ENCODE measurements at places on chromosomes 2 and 18.

DNA sequence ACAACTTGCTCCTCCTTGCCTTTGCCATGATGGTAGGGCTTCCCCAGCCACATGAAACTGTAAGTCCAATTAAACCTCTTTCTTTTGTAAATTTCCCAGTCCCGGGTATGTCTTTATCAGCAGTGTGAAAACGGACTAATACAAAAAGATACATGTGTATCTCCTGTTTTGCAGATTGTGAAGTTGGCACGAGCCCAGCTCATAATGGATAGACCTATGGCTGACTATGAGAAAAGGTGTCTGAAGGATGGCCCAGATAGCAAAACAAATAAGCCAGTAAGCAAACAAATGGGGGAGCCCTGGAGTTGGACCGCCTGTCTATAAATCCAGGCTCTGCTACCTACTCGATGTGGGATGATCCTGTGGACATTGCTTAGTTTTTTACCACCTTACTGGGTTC is 15.5 kb upstream of the PRKCE start:
- no peak for DNase-seq

- no peak for DNase-seq
These were observed 76.2 kb upstream of the ZNF532 start for GRCh38 chr18:58788470-58788869.

- no peak for DNase-seq
These were observed 321.8 kb downstream of the ZEB2 start for GRCh38 chr2:144198116-144198515.

DNA sequence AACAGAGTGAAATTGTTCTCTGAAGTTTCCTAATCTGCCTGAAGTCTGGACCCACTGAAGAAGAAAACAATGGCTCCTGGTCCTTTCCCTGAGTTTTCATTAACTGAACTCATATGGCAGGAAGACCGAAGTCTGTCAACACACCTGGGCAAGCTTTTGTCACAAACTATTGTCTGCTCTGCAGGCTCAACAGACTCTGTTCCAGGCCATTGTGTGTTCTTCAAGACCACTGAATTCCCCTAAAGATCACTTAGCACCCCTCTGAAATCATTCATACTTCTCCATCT is 6.6 kb upstream of the TMEM37 start:
- DNase-seq, result no peak

GRCh38 chr18:24014986-24015638 is 558 bp downstream of the TTC39C start:
- peak; percentile 44 for DNase-seq

- DNase-seq, result no peak
These were observed 72.2 kb upstream of the KYNU start for GRCh38 chr2:142805244-142805643.

DNA sequence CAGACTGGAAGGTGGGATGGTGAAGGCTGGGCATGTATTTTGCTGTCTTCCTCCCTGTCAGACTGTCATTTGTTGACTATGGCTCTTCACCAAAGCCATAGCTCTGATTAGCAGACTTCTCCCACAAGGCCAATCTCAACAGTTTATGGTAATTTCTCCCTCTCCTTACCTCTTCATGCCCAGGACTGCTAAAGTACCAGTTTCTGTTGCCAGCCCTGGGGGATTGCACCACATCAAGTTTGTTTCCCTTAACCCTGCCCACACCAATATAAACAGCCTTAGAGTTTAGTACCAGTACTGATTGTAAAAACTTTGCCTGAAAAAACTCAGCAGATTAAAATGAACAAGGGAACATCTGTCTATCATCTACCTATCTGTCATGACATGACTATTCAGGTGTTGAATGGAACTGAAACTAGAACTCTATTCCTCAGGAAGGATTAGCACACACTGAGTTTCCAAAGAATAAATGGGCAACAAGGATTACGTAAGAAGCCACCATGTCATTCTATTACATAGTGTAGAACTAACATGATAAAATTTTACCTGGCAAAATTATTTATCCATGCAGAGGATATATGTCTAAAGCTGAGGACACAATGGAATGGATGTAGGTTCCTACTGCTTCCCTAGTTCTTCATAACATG is 13.7 kb downstream of the FEZ2 start:
- no peak for DNase-seq

- no peak for DNase-seq
These were observed 1072.8 kb upstream of the TMEFF2 start for GRCh38 chr2:193267496-193268002.

DNA sequence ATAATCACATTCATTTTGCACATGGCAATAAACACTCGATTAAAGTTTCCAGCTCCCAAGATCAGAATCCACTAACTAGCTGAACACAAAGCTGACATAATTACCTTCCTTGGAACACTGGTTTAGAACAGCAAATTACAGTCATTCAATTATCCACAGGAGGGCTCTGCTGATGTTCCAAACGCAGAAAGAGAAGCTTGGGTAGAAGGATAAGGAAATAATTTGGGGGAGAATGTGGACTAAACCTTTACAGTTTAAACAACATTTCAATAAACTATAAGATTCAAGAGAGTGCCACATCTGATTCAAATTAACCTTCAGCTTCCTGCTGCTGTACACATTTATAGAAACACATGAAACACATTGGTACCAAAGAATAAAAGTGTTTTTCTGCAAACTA is 67.8 kb upstream of the ARL4C start:
- no peak for DNase-seq

Data from activated effector memory CD4-positive, alpha-beta T cell treated with Interleukin-2 at 50 U/mL for 16 hours (primary cell).